ENCODE measurements at places on chromosomes 6 and 20. TPM values are rescaled to one million over a fixed set of nuclear protein-coding genes. Genes with fewer than 3 reads are reported as not detected.

Gene TREML1
- total RNA-seq: not detected

Gene FNDC11
- under 0.01 TPM for total RNA-seq

Gene DDR1
- total RNA-seq: 13.0 TPM

Gene DNAAF9
- total RNA-seq: 10.6 TPM

Gene SLCO4A1
- under 0.01 TPM for total RNA-seq

Gene IL17F
- total RNA-seq: not detected

Gene C6orf136
- total RNA-seq: 4.7 TPM

Gene ZNF311
- total RNA-seq: 0.88 TPM

Gene SALL4
- total RNA-seq: 3.5 TPM

Gene CTCFL
- total RNA-seq: not detected

Gene COL9A3
- total RNA-seq: not detected

DNA sequence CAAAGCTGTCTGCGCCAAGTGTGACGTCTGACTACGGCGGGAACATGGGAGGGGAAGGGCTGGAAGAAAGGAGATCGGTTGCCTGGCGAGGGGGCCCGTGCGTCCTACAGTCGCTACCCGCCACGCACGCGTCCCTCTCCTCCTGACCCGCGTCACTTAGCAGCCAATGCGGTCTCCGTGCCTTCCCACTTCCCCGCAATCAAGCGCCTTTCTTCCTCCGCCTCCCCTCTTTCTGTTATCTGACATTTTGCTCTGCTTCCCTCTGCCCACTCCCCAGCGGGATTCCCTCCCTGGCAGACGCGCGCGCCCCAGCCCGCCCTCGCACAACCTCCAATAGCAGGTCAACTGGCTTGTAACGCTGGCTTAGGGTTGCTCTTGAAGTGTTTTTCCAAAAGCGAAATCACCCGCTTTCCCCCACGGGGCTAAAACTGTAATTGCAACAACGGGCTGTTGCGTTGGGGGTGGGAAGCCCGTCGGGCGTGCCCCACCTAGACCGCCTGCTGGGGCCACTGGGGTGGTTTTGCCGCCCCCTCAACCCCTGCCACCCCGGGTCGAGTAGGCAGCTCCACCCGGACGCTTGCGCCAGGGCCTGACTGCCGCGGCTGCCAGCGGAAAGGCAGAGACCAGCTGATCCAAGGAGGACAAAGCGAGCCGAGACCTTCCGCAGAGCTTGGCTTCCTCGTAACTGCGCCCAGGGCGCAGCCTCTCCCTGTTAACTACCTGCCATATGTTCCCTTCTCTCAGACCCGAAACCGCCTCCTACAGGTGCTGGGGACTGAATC is 6.2 kb upstream of the SOX4 start:
- peak; percentile 86 for DNase-seq

GRCh38 chr6:160077526-160077925 is 44.1 kb upstream of the SLC22A1 start:
- DNase-seq: peak; percentile 76

GRCh38 chr6:163329991-163330390 is 84.5 kb upstream of the QKI start:
- peak; percentile 76 for DNase-seq

- DNase-seq: peak; percentile 11
These were observed 7.8 kb downstream of the RPL10A start for GRCh38 chr6:35476004-35476403.

GRCh38 chr6:34531580-34532201 is 24.4 kb downstream of the SPDEF start:
- DNase-seq: peak; percentile 92

GRCh38 chr6:136969930-136970329 is 47.8 kb downstream of the SLC35D3 start:
- DNase-seq: no peak

DNA sequence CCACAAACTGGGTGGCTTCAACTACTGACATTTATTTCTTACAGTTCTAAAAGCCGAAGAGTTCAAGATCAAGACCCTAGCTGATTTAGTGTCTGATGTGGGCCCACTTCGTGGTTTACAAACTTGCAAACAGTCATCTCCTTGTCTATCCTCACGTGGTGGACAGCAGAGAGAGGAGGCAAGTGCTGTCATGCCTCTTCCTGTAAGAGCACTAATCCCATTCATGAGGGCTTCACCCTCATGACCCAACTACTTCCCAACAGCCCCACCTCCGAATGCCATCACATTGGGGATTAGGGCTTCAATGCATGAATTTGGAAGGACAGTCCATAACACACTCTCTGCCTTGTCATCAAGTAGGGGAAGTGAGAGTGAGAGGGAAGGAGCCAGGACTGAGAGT is 15.6 kb upstream of the ISM1 start:
- no peak for DNase-seq

DNA sequence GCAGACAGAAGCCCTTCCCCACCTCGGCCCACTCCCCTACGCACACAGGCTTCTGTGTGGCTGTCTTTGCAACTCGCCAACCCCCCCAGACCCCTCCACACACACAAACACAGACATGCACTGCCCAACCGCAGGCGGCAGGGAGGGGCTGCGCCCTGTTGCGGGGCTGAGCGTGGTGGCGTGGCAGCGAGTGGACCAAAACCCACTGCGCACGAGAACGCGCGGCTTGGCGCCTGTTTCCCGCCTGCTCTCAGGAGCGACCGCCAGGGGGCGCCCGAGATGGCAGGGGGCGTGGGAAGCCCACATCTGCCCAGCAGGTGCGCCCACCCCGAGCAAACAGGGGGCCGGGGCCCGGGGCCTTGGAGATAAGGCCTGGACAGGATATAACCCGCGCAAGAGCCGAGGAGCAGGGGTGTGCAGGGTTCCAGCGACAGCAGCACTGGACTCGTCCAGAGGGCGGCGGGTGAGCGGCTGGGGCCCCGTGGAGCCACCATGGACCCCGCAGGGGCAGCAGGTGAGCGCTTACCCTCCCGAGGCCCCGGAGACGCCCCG is at the start of gene RBPJL:
Gene RBPJL (plus strand): TSS at position 410 of the 552 bp plus-strand sequence. CDS start 83 bp downstream, at position 493.
- peak; percentile 93 for DNase-seq

DNA sequence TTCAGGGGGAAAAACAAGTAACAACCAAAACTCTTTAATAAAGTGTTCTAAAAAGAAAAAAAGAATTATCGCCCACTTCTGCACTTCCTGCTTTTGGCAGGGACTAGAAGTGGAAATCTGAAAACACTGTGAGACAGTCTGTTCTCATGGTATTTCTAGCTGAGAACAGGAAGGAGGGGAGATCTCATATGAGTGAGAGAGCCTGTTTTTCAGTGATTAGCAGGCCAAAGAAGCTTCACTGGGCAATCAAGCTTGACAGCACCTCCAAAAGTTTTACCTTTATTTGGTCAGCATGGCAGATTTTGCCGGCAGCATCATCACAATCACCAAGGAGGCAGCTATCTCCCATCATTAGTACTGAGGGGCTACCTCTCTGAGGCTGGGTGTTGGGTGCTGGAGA is 79.5 kb upstream of the ATXN1 start:
- DNase-seq: no peak

GRCh38 chr6:82588020-82588419 is 224.4 kb downstream of the TPBG start:
- DNase-seq: no peak

DNA sequence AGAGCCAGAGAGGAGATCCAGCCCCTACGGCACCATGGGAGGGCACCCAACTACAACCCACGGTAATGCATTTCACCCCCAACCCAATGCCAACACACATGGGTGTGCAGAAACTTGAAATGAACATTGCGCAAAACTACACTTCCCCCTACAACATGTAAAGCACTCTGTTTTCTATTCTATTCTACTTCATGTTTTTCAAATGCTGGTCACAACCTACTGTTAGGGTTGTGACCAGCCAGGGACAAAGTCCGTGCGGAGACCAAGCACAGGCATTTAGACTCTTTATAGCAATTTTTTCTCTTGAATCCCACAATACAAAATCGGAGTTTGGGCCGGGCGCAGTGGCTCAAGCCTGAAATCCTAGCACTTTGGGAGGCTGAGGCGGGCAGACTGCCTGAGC is 90.6 kb downstream of the MRPL14 start:
- no peak for DNase-seq

GRCh38 chr6:96997788-96998187 is 73.3 kb downstream of the KLHL32 start:
- DNase-seq: no peak

GRCh38 chr6:43024436-43024835 is 3.0 kb downstream of the RRP36 start:
- no peak for DNase-seq

- DNase-seq: peak; percentile 47
These were observed 390.1 kb upstream of the CITED2 start for GRCh38 chr6:139764498-139764986.

DNA sequence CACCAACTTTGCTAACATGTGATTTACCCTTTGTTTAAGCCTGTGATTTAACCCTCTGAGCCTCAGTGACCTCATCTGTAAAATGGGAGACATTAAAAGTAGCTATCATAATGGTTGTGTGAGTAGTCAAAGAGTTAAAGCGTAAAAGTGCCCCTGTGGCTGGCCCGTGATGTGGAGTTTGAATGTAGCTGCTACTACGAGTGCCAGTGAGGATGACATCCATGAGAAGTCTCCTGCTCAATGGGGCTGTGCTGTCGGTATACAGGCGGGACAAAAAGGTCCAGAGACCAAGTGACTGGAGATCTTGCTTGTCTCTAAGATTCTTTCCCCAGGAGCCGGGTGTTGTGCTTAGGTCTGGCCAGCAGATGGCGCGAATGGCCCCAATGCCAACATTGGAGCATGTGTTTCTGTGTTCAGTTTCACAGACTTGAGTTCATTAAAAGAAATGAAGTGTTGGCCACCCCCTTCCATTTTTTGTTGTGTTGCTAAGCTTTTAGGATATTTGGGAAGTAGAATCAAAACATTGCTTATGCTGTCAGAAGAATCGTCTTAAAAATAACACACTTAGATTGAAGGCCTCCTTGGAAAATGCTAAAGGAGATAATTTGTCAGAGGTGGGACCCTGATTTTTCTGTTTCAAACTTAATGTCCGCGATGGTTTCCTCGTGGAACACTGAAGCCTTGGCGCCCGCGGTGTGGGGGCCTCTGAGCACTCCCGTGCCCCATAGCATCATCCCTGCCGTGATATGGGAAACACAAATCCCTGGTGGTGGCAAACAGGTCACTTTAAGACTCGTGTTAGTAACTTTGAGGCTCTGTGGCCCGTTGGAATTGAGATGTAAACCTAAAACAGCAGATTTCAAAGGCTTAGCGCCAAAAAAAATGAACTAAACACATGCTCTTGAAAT is 9.3 kb upstream of the RBM38 start:
- DNase-seq: peak; percentile 97

DNA sequence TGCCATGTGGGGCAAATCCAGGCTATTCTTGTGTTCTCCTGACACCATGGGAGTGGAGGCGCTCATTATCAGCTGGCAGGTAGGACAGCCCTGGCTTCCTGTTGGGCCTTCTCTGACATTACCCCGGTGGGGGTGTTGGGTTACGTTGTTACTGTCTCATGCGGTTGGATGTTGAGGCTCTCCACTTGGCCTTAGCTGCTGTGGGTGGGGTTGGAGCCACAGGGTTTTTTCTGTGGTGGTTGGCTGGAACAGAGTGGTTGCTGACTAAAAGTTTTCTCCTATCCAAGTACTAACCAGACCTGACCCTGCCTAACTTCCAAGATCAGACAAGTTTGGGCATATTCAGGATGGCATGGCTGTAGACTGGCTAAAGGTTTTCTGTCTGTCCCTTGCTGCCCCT is 20.2 kb downstream of the RIPK1 start:
- peak; percentile 87 for DNase-seq

GRCh38 chr6:158411998-158412397 is 99.7 kb downstream of the TULP4 start:
- no peak for DNase-seq

DNA sequence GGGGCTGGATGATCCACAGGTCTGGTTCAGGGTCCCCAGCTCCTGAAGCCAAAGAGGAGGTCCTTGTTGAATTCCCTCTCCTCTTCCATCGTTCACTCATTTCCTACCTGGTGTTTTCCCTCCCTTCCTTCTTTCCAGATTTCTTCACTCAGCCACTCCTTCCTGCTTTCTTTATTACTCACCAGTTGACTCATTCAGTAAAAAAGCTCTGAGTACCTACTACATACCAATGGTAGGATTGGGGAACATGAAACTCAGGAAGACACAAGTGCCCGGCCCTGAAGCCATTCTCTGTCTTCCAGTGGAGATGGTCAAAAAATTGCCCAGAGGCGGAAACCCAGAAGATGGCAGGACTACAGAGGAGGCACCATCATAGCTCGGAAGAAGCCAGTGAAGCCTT is 11.9 kb upstream of the NSFL1C start:
- peak; percentile 86 for DNase-seq

DNA sequence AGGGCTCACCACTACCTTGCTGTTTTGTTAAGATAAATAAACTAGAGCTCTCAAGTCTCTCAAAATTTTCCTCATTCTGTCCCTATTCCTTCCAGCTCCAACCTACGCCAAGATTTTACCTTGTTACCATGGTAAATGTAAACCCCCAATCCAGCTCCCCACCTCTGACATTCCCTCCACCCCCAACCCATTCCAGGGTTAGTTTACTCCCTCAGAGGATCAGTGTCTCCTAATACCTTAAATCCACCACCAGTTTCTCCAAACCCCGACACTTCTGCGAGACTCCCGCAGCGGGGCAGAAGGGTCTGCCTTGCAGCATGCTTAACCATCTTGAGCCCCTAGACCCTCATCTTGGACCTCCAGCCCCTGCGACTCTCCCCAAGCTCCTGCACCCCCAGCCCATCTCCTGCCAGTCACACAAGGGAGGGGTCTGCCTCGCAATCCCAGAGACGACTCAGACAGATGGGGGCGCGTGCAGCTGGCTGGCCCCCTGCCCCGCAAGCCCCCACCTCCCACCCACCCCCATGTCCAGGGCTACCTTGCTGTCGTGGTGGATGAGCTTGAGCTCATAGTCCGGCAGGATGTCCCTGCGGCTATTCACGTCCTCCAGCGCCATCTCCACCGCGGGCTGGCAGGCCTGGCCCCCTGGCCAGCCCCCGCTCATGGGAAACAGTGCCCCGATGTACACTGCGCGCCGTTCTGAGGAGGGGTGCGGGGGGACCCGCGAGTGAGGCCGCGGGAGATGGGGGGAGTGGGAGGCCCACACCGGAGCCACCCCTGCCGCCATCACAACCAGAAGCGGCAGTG is 5.8 kb downstream of the GABBR1 start:
- DNase-seq: peak; percentile 85

DNA sequence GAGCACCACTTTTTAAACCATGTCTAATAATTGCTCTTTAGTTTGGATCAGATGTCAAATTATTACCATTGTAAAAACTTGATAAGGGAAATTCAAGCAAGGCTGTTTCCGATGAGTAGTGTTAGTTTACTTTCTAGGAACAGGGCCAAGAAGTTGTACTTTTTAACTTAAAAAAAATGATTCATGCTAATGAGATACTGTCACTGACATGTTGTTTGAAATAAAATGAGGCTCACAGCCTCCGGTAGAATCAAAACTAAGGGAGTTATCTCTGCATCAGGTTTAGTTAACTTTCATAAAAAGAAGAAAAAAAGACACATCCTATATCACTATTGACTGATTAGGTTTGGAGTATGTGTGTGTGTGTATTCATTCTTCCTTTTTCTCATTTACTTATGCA is 55.2 kb upstream of the SUPT3H start:
- no peak for DNase-seq

GRCh38 chr20:7981374-7981773 is 38.2 kb downstream of the TMX4 start:
- no peak for DNase-seq

All from osteoblast (primary cell).